ENCODE measurements at places on chromosomes 5 and 9.

GRCh38 chr5:79982136-79982535, 8.9 kb downstream of the MTX3 start:
- no peak for DNase-seq

GRCh38 chr9:89795538-89796195, 190.9 kb downstream of the GADD45G start:
- no peak for DNase-seq

GRCh38 chr5:135027697-135028615, 6.1 kb downstream of the PITX1 start:
- no peak for DNase-seq

DNA sequence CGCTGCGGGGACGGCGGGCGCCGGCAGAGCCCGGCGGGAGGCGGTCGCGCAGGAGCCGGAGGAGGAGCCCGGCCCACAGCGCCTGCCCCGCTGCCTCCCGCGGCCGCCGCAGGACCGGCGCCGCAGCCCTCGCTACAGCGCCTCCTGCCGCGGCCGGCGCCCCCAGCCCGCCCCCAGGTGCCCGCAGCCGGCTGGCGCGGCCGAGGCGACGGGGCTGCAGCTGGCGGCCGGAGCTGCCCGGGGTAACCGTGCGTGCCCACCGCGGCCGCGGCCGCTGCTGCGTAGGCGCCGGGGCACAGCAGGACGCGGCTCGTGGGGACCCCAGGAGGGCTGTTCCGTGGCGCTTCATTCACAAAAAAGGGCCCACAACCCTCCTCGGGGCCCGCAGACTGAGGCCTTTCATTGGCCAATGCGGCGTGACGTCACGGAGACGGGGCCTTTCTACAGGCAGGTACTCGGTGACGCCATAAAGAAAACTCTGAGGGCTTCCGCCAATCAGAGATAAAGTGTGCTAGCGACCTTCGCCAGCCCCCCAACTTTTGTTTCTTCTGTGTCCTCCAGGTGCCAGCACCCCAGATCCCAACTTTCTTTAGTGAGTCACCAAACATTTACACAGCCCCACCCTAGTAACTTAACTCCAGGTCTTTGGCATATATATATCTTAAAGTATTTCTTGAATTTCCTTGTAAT, at the start of gene CDC14B:
CDC14B (minus strand) TSS at position 353 of the 690 bp plus-strand sequence. CDS start 465 bp downstream, outside the sequence.
- peak; percentile 96 for DNase-seq

DNA sequence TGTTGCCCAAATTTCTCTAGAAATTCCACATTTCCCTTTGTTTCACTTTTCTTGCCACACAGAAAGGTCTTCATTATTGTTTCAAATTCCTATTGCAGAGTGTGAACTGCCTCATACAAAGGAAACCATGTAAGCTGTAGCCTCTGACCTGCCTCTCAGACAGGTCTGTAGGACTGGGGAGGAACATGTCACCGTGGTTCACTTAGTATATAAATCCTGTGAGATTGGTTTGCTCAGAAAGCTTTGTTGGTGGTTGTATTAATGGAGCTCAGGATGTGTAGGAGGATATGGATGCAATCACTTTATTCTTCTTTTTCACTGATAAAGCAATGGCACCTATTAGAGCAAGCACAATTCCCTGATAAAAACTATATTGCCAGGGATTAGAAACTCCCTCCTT, 4.2 kb downstream of the SGCD start:
- DNase-seq = no peak

GRCh38 chr5:1021136-1021968, 12.8 kb downstream of the NKD2 start:
- peak; percentile 84 for DNase-seq

DNA sequence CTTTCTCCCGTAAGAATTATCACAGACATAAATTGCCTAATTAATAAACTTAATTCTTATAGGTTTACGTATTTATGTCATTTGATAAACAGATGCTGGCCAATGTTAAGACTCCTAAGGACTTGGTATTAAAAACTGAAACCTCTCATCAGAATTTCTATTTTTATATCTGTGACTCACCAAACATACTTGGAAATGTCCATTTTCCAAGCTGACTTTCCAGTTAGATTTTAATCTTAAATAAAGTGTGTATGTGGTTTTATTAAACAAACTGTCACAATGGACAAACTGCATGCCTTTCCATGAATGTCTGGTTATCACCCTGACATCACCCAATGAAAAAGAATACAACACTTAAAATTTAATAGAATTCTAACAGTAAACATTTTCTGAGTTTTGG, 12.6 kb upstream of the COL23A1 start:
- no peak for DNase-seq

- no peak for DNase-seq
Observed at GRCh38 chr5:170746961-170747340, 36.6 kb upstream of the GABRP start.

DNA sequence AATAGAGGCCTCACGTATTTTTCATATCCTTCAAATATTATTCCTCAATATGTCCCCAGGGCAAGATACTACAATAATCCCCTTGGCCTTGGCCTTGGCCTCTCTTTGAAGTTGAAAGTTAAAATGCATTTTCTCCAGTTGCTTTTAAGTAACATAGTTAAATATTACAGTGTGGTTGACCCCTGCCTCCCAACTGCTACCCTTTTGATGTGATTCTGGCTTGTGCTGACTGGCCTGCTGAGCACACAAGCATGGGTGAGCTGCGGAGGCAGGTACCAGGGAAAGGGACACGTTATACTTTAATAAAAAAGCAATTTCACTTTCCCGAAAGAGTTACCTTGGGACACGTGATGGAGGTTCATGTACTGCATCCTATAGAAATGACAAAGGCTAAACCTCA, 17.9 kb upstream of the TMEM252 start:
- no peak for DNase-seq

GRCh38 chr9:33166231-33167083, 679 bp downstream of the B4GALT1 start:
- DNase-seq = peak; percentile 72

DNA sequence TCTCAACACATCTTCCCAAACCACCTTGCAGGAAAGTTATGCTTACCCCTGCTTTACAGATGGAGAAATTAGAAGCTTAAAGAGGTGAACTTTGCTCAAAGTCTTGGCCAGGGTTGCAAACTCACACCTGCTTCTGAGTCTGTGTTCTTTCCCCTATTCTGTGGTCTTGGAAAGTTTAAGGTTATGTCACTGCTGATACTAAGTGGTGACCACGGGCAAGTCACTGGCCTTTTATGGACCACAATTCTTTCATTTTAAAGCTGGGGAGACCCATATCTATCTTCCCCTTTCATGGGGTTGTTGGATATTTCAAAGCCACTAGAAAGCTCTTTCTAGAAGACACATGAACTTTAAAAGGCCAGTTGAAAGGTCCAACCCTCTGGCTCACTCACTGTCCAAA, 95.4 kb upstream of the KLF4 start:
- DNase-seq = no peak

DNA sequence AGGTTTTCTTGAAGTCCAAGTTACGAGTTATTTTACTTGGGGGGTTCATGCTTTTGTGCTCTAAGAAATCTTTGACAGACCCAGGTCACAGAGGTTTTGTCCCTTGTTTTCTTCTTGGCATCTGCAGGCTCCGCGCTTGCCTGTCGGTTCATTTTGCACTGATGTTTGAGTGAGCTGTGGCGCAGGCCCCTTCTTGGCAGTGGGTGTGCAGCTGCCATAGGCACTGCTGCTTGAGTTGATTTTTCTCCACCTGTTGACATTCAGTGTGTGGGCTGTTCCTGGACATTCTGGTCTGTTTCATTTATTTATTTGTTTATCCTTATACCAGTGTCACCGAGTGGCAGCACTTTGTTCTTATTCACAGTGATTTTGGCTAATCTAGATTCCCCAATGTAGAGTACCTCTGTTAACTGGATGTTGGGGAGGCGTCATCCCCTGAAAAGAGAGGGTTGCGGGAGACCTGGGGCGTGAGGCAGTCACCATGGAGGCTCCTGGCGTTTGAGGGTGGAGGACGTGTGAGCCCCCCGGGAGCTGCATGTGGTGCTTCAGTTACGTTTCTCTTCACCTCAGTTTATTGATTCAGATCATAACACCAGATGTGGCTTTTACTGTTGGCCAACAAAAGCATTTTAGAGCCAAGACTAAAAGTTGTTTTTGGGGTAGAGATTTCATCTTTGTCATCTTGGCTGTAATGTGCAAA, 121.4 kb upstream of the CACNA1B start:
- DNase-seq = no peak

DNA sequence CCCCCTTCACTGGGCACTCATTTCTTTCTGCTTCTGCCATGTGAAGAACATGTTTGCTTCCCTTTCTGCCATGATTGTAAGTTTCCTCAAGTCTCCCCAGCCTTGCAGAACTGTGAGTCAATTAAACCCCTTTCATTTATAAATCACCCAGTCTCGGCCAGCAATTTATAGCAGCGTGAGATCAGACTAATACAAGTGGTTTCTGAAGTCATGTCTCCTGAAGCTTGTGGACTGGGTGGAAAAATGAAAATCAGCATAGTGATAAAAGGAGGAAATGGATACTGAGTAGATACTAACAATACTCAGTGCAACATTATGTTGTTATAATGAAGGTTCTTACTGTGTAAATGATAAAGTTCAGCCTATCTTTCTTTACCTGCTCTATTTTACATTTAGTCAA, 35.1 kb downstream of the NNT start:
- DNase-seq = no peak

GRCh38 chr5:167269146-167269545, 1022.3 kb upstream of the WWC1 start:
- DNase-seq = no peak

GRCh38 chr5:143606043-143606752, 202.7 kb upstream of the NR3C1 start:
- DNase-seq = no peak

- DNase-seq = no peak
Observed at GRCh38 chr5:35338157-35338453, 107.8 kb upstream of the PRLR start.

DNA sequence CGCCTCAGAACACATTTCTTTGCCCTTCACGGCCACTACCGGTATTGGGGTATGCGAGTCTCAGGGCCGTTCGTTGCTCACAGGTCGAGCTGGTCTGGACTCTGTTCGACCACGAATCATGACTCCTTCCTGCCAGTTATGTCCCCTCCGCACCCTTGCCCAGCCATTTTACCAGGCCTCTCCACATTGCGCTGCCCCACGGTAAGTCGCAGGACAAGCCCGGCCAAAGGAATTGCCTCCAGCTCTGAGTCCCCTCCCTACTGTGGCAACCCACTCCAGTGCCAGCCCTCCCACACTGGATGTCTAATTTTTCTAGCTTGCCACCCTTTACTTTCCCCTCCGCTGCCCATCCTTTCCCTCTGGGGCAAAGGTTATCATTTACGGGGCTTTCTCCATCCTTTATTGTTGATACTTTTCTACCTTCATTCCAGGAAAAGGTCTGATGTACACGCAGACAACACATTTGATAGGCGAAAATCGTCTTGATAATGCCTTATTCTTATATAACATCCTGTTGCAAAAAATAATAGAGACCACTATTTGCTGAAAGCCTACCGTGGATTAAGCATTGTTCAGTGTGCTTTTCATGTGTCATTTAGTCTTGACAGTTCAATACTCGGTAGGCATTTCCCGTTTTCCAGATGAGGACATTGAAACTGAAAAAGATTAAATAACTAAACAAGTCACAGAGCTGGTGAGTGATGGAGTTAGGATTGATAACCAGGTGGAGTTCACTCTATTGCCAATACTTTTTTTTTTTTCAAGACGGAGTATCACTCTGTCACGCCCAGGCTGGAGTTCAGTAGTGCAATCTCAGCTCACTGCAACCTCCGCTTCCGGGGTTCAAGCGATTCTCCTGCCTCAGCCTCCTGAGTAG, 958 bp upstream of the HSPA5 start:
- DNase-seq = peak; percentile 51

DNA sequence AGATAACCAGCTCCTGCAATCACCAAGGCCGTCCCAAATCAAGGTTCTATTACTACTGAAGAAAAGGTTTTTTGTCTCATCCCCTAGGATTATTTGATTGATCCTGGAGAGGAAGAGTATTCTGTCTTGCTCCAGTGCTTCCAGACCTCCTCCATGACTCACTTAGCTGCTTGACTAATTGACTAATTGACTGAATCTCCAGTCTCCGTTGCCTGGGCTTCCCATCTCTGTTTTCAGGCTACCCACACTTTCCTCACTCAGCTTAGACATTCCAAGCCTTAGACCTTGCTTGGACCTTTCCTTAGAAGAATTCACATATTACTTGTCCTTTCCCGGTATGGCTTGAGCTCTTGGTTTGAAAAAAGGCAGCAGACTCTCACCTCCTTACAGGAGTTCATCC, 60.6 kb downstream of the FRMD3 start:
- DNase-seq = no peak

- DNase-seq = no peak
Observed at GRCh38 chr9:83188277-83188676, 125.3 kb upstream of the RASEF start.

DNA sequence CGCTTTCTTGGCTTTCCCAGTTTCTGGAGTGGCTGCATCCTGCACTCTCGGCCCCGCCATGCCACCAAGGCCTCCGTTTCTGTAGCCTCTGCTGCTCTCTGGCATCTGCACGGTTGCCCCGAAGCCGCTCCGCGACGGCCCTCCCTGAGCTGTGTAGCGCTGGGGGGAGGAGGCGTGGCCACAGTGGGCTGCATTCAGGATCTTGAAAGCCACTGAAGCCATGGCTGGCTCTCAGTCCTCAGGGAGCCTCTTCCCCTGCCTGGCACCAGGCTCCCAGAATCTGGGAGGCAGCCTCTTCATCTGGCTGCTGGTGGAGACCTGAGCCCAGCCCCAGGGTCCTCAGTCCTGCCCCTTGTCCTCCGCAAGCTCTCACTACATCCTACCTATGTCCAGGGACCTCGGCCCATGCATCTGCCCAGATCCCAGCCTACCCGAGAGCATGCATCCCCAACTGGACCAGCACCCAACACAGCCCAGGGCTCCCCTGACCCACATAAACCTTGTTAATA, 25.1 kb downstream of the PAEP start:
- DNase-seq = peak; percentile 3

- DNase-seq = no peak
Observed at GRCh38 chr9:37286530-37287175, 135.8 kb upstream of the GRHPR start.

DNA sequence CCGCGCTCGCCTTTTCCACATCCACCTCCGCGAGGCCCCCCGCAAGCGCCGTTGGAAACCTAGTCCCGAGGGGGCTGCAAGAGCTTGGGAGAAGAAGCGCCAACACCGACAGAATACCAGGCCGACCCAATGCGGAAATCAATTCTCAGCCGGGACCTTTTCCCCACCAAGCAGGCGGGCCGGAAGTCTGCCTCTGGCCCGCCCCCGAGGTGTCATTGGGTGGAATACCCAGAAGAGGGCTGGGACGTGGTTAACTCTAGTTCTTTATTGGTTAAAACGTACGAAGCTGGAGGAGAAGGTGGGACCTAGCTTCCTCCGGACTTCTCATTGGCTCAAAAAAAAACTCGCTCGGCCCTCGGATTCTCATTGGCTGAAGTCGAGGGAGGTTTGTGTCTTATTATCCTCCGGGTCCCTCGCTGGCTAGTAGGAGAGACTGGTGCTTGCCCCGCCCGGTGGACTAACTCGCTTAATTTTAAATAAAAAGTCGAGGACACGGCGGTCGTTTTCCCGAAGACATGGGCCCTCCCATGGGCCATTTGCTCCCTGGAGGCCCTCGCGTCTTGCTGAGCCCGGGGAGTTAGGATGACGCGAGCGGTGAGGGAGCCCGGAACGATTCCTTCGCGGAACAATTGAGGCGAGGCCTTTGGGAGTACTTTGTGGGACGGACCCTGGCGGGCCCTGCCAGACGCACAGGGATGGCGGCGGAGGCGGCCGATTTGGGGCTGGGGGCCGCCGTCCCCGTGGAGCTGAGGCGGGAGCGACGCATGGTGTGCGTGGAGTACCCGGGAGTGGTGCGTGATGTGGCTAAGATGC, at the start of gene GTF3C5:
GTF3C5 (plus strand) TSS at position 681 of the 813 bp plus-strand sequence; CDS start at position 696, 15 bp downstream.
- DNase-seq = peak; percentile 98
